Stimulated activated CD8-positive, alpha-beta memory T cell treated with anti-CD3 and anti-CD28 coated beads, Interleukin-7, amount 100 ng/mL, for 24 hours (primary cell): ENCODE measurements at places on chromosomes 16 and 17.

GRCh38 chr16:65876624-65877023, 489.9 kb upstream of the CDH5 start:
- no peak for DNase-seq

DNA sequence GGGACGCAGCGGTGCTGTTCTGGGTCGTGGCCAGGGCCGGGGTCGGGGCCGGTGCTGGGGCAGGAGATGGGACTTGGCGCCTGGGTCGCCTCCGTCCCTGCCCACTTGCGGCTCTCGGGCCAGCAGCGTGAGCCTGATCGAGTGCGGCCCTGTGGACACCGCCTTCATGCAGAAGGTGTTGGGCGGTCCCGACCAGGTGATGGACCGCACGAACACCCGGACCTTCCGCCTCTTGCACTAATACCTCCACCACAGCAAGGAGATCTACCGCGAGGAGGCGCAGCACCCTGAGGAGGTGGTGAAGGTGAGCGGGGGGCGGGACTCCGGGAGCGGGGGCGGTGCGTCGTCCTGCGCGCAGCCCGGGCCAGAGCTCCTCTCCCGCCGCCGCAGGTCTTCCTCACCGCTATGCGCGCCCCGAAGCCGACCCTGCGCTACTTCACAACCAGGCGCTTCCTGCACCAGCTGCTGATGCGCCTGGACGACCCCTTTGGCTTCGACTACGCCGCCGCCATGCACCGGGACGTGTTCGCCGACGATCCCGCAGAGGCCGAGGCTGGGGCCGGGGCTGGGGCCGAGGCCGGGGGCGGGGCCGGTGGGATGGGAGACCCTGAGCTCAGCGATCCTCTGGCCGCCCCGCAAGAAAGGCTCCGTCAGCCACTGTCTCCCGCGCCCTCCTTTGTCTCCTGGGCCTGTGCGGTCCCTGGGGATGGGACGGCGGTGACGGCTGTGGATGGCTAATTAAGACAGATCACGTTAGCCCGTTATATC, 4.5 kb upstream of the HSD17B1 start:
- DNase-seq = peak; percentile 63

- DNase-seq = no peak
Observed at GRCh38 chr16:11752856-11753255, 10.2 kb upstream of the TXNDC11 start.

- DNase-seq = no peak
Observed at GRCh38 chr16:11211977-11212797, 43.8 kb downstream of the SOCS1 start.

DNA sequence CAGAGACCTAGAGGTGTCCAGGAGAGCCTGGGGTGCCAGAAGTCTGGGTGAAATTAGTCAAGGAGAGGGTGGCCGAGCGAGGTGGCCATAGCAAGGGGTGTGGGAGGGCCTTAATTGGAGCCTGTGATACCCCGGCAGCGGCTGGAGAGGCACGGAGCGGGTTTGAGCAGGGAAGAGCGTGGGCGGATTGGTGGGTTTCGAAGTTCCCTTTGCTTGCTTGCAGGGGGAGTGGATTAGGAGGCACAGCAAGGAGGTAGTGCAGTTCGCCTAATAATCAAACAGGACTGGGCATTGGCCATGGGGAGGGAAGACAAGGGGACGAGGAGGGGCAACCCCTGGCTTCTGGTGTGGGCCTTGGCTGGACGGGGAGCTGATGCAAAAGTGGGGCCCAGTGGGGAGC, 5.4 kb upstream of the FAM83G start:
- DNase-seq = no peak

DNA sequence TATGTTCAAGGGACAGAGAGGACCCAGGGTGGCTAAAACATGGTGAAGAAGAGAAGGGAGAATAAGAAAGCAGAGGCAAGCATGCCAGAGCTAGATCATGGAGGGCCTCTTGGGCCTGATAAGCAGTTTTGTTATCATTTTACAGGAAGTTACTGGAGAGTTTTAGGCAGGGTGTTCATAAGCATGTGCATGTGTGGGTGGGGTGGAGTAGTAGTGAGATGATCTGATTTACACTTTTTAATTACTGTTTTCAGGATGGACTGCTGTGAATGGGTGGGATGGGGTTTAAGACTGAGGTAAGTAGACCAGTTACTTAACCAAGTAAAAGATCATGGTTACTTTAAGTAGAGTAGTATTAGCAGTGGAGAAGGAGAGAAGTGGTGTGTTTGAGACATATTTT, 173.6 kb downstream of the PHKB start:
- no peak for DNase-seq

DNA sequence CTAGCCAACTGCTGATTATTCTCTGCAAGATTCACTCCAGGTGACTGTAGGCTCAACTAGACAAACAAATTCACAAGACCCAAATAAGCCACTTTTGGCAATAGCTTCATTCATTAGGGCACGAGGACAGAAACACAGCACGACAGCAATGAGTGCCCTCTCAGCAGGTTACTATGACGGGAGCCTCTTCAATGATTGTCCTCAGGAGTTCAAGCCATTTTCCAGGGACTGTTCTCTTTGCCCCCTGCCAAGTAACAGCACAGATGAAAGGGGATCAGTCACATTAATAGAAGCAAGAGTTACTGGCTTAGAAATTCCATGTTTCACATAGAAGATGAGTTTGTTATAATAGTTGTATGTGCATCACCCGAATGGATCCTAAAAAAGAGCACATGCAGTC, 712.2 kb downstream of the CDH8 start:
- no peak for DNase-seq

- no peak for DNase-seq
Observed at GRCh38 chr17:79112471-79112870, 37.8 kb downstream of the ENGASE start.
